ENCODE measurements at places on chromosomes 7 and 10.

DNA sequence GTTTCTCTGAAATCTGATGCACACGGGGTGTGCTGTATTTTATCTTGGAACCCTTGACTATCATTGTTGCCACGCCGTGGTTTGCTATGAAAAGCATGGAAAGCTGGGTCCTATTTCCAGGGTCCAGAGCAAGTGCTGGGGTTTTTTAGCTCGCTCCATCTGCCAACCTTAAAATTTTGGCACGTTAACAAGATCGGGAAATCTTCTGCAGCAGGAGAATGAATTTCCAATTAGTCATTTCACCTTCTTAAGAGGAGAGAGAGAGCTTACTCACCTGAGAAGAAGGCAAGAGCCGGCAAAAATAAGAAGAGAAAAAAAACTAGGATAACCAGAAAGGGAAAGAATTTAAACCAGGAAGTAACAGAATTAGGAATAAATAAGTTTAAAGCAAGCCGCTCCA is 223.6 kb upstream of the CELF2 start:
- DNase-seq, result no peak

DNA sequence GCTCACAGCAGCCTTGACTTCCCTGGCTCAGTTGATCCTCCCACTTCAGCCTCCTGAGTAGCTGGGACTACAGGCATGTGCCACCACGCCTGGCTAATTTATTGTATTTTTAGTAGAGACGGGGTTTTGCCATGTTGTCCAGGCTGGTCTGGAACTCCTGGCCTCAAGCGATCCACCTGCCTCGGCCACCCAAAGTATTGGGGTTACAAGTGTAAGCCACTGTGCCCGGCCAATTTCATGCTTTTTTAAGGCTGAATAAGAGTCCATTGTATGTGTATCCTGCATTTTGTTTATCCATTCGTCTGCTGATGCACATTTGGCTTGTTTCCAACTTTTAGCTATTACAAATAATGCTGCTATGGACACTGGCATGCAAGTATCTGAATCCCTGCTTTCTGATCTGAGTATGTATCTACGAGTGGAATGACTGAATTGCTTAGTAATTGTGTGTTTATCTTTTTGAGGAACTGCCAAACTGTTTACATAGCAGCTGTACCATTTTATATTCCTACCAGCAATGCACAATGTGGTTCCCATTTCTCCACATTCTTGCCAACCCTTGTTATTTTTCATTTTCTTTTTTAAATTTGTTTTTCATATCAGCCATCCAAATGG is 37.3 kb upstream of the TPST1 start:
- no peak for DNase-seq

DNA sequence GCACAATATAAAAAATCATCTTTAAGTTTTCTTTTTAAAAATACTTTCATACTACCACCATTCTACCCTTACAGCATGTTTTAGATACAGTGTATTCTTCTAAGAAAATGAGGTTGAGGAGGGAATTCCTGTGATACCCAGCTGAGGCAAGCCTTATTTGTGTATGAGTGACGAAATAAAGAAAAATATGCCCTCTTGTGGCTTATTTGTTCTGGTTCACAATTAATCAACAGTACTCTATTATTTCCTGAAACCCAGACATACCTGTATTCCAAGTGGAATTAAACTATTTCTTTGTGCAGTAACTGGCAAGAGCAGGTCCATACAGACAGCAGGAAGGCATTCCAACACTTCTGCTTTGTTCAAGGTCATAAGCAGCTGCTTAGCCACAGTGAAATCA is 4.5 kb upstream of the SEMA3D start:
- no peak for DNase-seq

DNA sequence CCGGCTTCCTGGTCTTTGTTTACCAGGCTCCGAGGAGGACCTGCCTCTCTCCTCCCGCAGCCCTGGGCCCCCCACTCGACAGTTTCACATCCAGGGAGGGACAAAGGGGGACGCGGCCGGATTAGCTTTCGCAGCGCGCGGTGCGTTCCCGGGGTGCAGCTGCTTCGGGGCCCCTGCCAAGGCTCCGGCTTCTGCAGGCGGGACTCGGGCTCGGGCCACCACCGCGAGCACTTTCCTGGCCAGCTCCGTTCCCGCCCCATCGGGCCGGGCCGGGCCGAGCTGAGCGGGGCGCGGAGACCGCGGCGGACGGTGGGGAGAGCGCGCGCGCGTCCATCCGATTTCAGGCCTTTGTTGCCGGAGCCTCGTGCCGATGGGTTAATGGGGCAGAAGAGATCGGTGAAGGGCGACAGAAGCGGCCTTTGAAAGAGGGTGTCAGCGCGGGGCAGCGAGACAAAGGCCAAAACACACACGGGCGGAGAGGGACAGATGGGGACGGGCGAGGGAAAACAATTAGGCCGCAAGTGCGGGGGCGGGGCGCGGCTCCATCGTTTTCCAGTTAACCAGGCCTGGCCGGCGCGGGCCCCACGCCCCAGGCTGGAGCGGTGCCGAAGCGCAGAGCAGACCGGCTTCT is 8.5 kb upstream of the UNCX start:
- DNase-seq, result no peak

DNA sequence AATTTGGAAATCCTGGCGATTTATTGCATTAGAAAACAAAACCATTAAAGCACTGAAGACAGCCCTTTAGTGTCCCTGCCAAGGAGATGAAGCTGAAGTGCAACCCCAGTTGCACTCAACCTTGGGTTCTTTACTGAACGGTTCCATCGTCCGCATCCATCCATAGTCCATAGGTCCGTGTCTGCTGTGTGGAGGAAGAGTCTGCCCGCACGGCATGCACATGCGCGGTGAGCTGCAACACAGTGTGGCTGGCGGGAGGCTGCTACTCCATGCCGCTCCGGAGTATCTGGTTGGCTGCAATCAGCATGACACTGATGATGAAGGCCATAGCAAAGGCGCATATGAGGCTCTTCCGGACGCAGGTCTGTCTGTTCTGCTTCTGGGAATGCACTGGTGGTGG is 624.6 kb downstream of the CALN1 start:
- DNase-seq, result no peak

DNA sequence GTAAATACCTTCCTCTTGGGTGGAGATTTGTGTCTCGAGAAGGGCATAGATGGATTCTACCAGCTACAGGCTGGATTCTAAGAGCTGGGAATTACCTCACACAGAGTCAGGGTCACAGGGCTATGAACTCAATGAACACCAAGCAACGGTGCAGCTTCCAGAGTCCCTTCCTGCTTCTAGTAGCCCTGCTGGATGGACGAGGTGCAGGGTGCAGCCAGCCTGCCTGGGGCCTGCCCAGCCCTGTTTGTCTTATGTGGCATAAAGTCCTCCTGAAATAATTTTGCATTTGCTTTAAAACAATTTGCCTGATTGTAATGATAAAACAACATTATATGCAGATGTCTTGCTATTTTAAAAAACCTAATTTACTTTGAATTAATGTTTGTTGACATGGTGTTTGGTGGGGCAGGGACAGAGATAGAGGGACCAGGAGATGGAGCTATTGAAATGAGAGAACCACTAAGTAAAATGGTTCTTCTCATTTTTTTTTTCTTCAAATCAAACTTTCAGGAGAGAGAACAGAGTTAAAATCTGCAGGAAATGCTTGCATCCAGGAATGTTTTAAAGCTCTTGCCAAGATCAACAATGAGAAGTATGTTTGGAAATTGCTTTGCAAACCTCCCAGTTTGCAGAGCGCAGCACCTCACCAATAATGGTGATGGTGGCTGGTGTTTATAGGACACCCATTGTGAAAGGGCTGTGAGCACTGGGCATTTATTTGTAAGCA is 305.4 kb upstream of the PODXL start:
- DNase-seq, result no peak

GRCh38 chr7:77649716-77650349 is 46.4 kb upstream of the RSBN1L start:
- no peak for DNase-seq

- no peak for DNase-seq
These were observed 4.8 kb upstream of the RET start for GRCh38 chr10:43071865-43072650.

DNA sequence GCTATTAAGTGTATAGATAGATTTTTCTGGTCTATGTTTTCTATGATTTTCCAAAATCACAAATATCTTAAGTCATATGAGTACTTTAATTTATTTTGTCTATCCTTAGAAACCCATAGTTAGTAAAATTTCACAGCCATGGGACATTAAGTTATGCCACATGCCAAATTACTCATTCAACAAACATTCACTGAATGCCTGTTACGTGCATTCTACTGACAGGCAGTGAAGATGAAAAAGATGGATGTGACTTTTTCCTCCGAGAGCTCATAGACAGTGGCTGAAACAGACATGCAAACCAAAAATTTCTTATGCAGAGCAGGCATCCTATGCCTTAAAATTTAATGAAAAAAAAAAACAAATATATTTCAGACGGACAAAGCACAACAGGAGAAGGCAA is 84.9 kb downstream of the CHRM2 start:
- no peak for DNase-seq

GRCh38 chr10:61050120-61050745 is 106.2 kb upstream of the RHOBTB1 start:
- no peak for DNase-seq

Data from effector CD8-positive, alpha-beta T cell (primary cell).